ENCODE measurements at places on chromosomes 4 and X.

- no peak for DNase-seq
These were observed 63.8 kb upstream of the ANXA10 start for GRCh38 chr4:168028568-168028967.

DNA sequence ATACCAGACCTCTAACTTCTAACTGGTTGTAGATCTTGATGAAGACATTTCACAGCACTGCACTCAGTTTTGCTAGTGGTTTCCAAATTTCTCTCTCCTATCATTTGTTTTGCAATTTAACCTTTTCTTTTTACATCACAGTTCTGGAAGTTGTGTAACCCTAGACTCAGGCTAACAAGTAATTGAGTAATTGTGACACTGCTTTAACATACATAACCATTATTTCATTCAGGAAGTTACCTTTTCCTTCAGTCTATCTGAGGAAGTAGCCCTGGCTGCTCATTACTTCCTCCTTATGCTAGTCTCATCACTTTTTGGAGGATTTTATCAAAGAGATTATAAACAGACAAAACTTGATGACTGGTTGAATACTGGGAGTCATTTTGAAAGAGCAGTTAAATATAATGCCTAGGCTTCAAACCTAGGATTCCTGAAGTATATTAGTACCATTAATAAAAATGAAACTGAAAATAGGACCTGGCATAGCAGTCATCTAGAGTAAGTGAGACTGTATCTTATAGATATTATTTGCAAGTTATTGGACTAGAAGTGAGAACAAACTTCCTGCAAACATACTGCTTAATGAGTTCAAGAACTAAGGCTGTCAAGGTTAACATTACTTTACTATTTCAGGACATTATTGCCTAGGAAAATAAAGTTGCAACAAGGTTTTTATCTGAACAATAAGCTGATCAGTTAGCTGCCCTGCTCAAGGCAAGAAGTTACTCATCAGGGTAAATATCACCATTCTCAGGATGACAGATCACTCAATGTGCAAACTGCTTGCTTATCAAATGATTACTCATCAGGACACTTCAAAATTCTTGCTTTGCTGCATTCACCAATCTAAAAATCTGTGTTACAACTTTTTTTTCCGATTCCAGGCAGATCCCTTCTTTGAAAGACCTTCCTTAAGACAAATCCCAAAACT is 25.6 kb upstream of the TEX13C start:
- no peak for DNase-seq

DNA sequence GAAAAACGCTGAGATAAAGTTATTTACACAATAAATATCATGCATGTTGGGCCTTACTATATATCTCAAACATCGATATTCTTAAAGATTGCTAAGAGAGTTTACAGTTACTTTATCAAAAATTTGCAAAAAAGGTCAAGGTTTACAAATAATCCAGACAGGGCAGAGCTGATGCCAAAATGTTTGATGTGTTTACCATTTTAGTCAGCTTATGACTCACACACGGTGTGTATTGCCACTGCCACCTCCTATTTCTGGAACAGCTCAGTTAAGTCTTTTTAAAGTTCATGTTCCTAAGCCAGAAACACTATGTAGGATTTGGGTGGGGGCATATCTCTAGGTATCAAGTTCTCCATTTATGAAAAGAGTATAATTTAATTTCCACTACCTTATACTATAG is 580.6 kb downstream of the INPP4B start:
- DNase-seq = peak; percentile 22

GRCh38 chrX:152024710-152025109 is 50.2 kb upstream of the GABRE start:
- DNase-seq = no peak

DNA sequence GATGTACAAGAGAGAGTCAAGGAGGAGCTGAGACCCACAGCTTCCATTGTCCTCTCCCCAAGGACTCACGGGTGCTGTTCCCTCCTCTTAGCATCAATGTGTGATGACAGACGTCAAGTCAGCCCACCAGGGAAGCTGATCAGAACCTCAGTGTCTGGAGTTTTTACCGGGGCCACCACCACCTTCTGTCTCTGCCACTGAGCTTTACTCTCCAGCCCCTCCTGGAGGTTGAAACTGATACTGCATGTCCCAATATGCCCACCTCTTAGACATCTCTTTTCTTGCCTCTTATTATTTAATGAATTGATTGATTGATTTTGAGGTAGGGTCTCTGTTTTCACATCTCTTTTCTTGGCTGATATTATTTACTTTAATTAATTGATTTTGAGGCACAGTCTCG is 10.3 kb upstream of the AKAP17A start:
- DNase-seq = no peak

DNA sequence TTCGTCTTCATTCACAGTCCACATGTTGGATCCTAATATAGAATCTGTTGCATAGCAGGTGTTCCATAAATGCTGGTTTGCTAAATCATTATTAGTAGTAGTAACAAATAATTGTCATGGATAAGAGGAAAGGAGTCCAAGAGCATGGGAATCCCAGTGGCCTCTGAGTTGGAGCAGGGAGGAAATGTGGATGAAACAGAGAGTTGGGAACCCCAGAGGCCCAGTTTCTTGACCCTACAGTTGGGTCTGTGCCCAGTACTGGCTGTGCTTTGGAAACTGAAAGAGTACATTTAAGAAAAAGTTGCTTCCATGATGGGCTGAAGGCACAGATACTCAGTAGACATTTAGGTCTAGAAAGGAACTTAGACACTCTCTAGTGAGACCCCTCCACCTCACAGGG is 149.4 kb upstream of the PSAPL1 start:
- no peak for DNase-seq

DNA sequence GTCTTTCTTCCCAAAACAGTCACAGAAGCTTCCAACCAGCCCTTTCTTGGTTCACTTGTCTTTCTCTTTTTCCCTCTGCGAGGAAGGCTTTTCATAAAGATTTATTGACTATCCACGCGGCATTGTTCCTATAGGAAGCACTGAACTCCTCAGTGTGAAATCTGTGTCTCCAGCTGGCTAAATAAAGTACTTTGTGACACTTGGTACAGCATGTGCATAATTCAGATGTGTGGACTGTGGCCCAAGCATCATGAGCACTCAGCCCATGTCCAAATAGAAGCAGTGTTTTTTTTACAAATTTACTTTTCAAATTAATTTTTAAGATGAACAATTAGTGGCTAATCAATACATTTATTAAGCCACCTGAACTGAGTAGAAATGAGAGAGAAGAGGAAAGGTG is 146.4 kb downstream of the EDA start:
- no peak for DNase-seq

DNA sequence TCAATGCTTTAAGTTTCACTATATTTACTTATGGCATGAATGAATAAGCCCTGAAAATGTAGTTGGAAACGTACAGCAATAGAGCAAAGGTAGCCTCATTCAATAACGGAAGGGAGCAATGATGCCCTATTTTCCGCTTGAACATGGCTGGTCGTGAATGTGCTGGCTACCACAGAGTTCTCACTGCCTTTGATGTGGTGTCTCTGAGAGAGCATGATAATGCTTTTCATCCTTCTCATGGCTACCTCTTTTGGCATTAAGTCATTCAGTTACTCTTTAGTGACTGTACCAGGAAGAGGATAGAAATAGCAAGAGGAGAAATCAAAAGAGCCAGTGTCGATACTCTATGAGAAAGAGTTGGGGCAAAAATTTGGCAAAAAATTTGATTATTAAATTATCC is 308.0 kb downstream of the PPP3CA start:
- DNase-seq = no peak

DNA sequence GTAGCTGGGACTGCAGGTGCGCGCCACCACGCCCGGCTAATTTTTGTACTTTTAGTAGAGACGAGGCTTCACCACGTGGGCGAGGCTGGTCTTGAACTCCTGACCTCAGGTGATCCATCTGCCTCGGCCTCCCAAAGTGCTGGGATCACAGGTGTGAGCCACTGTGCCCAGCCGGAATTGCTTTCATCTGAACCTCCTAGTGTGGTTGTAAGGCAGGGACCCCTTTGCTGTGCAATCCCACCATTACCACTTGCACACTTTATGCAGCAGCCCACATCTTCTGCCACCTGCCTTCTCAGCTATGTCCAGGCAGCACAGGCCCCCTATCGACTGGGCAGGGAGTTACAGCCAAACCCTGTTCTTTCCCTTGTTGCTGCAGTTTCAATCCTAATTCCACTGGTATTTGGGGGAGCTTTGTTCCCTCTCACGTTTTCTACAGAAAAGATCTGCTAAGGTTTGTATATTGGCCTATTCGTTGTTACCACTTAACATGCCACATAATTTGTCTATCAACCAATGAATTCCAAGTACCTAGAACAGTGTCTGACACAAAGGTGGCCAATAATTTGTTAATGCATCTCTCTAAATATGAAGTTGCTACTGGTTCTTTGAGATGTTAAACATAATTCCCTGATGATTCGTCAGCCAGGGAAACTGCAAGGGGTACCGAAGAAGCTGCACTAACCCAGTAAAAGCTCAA is 6.5 kb downstream of the RPL39 start:
- DNase-seq = no peak

GRCh38 chrX:48458711-48459110 is 11.3 kb downstream of the SLC38A5 start:
- no peak for DNase-seq

GRCh38 chrX:18034945-18035344 is 173.8 kb upstream of the RAI2 start:
- no peak for DNase-seq

- DNase-seq = no peak
These were observed at the start of gene ARHGEF6 for GRCh38 chrX:136780763-136781162. Gene ARHGEF6, minus strand, starts transcription at chrX:136780932. Its CDS starts 50 bp downstream, at chrX:136780882.

GRCh38 chr4:137535718-137536117 is 3.4 kb upstream of the PCDH18 start:
- no peak for DNase-seq

DNA sequence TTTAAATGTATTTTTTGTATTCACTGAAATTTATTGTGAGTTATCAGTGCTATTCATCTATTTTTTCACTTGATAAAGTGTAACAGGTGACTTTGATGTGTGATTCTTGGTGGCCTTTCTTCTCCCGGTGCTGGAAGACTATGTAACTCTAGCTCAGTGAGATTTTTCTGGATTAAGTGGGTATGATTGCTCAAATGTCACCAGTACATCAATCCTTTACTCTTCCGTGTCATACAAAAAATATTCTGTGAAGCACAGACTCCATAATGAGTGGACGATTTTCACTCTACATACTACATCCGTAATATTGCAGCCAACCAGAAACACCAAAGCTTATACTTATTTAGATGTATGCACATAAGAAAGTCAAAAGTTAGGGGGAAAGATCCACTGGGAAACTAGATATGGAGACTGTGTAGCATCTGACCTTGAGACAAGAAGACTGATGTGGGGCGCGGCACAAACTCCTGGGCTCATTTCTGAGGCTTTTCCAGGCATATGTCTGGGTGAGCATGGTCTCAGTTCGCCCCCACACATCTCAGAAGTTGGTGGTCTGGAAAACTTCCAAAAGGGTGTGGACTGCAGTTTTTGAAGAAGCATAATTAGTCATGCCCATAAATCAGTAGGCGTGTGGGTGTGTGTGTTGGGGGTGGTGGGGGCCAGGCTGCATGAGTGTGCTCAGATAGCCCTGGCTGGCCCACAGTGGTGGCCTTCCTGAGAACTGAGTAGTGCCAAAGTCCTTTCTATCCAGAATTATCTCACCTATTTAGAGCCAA is 53.9 kb upstream of the TENM3 start:
- DNase-seq = peak; percentile 64

- no peak for DNase-seq
These were observed 142.9 kb downstream of the TMEM164 start for GRCh38 chrX:110145854-110146253.

DNA sequence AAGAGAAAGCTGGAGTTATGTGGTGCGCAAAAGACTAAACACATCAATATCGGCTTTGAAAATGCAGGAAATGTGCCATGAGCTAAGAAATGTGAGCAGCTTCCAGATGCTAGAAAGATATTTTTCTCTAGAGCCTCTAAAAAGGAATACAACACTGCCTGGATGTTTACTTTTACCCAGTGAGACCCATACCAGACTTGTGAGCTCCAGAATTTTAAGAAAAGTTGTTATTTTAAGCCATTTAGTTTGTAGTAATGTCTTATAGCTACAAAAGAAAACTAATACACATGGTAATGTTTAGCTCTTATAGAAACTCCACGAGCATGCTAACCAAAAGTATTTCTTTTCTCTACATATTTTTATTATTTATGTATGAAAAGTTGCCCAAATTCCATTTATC is 1389.4 kb downstream of the C4orf33 start:
- DNase-seq = no peak

GRCh38 chr4:113764720-113765264 is 3.3 kb upstream of the CAMK2D start:
- DNase-seq = no peak

- no peak for DNase-seq
These were observed 34.5 kb upstream of the HELT start for GRCh38 chr4:184983672-184984356.

GRCh38 chr4:89814362-89814761 is 22.6 kb downstream of the SNCA start:
- DNase-seq = no peak

- no peak for DNase-seq
These were observed 239.4 kb downstream of the LDB2 start for GRCh38 chr4:16659079-16659478.

GRCh38 chr4:160414496-160414895 is 1311.6 kb downstream of the RAPGEF2 start:
- no peak for DNase-seq

- no peak for DNase-seq
These were observed 90.4 kb upstream of the CITED1 start for GRCh38 chrX:72396117-72396516.

- no peak for DNase-seq
These were observed 27.3 kb downstream of the CT45A1 start for GRCh38 chrX:135740681-135741149.

DNA sequence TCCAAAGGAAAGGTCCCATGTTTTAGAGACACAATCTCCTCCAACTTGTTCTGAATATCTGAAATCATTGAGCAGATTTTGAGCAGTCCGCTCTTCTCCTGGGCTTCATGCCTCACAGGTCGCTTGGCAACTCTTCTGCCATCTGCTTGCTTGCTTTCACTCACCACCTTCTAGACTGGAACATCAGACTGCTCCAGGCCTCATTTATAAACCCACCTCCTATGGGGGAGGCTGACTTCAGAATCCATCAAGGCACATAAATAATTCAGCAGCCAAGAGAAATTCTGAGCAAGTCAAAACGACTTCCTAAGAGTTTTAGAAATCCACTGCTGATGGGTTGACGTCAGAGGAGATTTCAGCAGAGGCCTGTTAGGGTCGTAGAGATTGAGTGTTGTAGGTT is 64.1 kb downstream of the FAM184B start:
- no peak for DNase-seq

Data from HS-5 (cell line).